ENCODE measurements at places on chromosomes 6 and 20. TPM values are rescaled to one million over a fixed set of nuclear protein-coding genes. Genes with fewer than 3 reads are reported as not detected.

FNDC11 gene
- not detected for total RNA-seq

AKAP7 gene
- total RNA-seq = 10.9 TPM

RGS17 gene
- not detected for total RNA-seq

C2 gene
- total RNA-seq = 165 TPM

IP6K3 gene
- 0.44 TPM for total RNA-seq

COX4I2 gene
- not detected for total RNA-seq

MMP24 gene
- 0.28 TPM for total RNA-seq

SPAG4 gene
- total RNA-seq = 2.5 TPM

SALL4 gene
- 0.17 TPM for total RNA-seq

ACSS1 gene
- total RNA-seq = 41.6 TPM

TBXT gene
- not detected for total RNA-seq

FAM83B gene
- total RNA-seq = not detected

ECT2L gene
- total RNA-seq = not detected

EFHC1 gene
- 23.4 TPM for total RNA-seq

ZNF343 gene
- 22.1 TPM for total RNA-seq

GSTA2 gene
- 13.7 TPM for total RNA-seq

NUS1 gene
- total RNA-seq = 18.3 TPM

SYNDIG1 gene
- total RNA-seq = not detected

SLC17A2 gene
- total RNA-seq = 11.2 TPM

UBE2V1 gene
- 81.3 TPM for total RNA-seq

POM121L2 gene
- not detected for total RNA-seq

OR2J3 gene
- not detected for total RNA-seq

ATAT1 gene
- total RNA-seq = 5.4 TPM

All from HepG2 (cell line).